GM13977 (cell line): ENCODE measurements at places on chromosomes 3 and 15.

DNA sequence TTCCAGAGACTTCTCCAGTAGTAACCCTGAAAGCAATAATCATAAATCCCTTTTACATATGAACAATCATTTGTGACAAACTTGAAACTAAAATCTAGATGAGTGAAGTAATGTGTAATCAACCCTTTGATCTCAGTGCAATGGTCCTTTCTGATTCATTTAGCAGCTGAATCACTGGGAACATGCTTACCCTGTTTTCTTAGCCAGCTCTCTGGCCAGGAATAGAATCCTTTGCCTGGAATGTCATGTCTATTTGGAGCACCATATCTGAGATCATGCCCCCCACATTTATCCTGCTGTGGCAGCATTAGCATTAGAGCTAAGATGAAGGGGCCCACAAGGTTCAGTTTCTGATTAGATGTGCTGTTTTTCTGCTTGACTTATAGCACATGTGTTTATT is 309.8 kb downstream of the OXSM start:
- DNase-seq: no peak

GRCh38 chr3:193665370-193665989 is 72.5 kb downstream of the OPA1 start:
- no peak for DNase-seq

GRCh38 chr15:97502038-97502437 is 458.5 kb upstream of the ARRDC4 start:
- no peak for DNase-seq

DNA sequence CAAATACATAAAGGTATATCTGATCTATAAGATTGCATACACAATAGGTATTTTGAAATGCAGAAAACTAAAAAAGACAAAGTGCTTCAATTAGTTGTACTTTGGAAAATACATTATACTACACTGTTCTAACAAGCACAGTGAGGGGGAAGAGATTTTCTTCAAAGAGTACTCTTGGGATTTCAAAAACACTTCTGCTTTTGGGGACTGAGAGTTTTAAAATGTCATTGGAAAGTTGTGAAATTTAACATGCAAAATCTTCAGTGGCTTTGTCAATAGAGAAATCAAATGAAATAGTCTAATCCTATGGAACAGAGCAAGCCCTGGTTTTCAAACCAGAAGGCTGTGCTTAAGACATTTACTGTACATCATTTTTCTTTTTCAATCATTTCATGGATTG is 322.2 kb upstream of the SEMA6D start:
- DNase-seq: no peak

DNA sequence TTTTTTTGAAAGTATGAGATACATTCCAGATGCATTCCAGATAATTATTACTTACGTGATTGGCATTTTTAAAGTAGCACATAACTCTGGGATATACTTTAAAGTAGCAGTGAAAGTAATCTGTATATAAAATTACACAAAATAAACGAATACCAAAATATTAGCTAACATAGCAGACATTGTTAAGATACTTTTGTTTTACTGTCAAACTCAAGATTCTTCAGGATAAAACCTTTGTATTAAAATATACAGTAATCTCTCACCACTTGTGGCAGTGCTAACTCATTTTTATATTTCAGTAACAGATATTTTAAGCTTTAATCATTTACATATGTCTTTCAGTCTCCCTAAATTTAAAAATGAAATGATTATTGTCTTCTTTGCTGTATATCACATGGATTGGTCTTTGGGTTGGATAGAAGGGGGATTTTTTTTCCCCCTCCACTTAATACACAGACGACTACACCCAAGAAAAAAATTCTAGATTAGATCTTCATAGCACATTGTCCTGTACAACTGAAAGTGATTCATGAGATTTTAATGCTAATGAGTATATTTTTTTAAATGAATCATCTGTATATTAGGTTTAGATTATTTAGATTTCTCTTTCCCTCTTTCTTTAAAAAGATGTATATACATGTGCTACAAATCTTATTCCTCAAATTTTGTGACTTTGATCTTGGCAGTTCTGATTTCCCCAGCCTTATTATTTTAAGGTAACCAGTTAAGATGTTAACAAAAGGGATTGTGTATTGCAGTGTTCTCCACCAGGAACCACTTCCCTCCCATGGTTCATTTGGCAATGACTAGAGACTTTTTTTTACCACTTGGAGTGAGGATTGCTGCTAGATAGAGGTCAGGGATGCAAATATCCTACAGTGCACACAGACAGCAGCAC is 24.5 kb upstream of the EBLN2 start:
- DNase-seq: no peak

DNA sequence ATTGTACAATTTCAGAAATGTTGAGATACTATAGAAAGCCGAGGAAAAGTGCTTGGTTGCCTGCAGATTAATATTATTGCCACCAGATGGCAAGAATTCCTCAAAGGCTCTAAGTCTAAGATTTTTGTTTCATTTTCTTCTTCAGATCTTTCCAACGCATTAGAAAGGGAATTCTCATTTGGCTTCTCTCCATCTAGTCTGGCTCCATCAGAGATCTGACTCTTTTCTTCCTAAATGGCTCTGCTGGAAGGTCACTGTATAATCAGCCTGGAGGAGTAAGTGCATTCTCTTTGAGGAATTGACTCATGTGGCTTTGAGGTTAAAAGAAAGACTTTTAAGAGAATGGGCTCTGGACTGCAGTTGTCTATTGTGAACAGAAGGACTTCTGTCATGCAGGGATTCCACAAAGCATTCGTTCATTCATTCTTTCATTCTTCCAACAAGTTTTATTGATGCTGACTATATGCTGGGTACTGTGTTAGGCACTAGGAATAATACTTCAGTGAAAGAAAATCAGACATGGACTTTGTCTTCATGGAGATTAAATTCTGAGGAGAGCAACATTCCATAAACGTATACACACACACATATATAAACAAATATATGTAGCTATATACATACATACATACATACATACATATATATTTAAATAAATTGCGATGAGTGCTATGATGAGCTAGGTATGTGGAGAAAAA is 55.3 kb downstream of the SLC28A2 start:
- peak; percentile 52 for DNase-seq

DNA sequence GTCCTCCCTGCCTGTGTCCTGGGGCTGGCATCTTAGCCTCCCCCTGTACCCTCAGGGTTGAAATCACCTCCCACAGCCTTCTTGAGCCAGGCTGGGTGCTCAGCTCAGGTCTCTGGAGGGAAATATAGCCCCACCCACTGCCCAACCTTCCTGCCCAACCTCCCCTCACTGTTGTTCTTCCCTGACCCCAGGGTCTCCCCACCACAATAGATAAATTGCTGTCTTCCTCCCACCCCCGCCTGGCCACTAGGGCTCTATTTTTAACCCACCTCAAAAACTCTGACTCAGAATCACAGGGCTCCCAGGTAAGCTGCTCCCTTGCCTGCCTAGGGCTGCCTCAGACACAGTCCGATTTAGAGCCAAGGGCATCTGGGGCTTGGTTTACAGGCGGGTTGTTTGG is 15.0 kb downstream of the HCN4 start:
- DNase-seq: no peak

- DNase-seq: no peak
These were observed 5.1 kb downstream of the APBA2 start for GRCh38 chr15:28890711-28891495.

- DNase-seq: no peak
These were observed 137.2 kb downstream of the PPM1L start for GRCh38 chr3:160893207-160893606.

GRCh38 chr15:69871511-69872134 is 226.1 kb downstream of the TLE3 start:
- DNase-seq: no peak

GRCh38 chr3:114299421-114299820 is 5.6 kb downstream of the TIGIT start:
- DNase-seq: no peak

DNA sequence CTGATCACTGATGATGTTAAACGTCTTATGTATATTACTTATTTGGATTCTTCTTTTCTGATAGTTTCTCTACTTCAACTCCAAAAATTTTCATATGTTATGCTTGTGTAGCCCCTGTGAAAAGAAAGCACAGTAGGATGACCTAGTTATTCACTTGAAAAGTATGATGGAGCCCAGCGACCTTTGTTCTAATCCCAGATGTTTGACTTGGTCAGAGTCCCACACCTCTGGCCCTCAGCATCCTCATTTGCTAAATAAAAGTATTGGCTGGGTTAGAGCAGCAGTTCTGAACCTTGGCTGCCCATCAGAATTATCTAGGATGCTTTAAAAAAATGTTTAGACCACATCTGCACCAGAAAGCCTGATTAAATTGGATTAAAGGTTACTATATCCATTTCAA is 173.7 kb downstream of the ATG7 start:
- no peak for DNase-seq

DNA sequence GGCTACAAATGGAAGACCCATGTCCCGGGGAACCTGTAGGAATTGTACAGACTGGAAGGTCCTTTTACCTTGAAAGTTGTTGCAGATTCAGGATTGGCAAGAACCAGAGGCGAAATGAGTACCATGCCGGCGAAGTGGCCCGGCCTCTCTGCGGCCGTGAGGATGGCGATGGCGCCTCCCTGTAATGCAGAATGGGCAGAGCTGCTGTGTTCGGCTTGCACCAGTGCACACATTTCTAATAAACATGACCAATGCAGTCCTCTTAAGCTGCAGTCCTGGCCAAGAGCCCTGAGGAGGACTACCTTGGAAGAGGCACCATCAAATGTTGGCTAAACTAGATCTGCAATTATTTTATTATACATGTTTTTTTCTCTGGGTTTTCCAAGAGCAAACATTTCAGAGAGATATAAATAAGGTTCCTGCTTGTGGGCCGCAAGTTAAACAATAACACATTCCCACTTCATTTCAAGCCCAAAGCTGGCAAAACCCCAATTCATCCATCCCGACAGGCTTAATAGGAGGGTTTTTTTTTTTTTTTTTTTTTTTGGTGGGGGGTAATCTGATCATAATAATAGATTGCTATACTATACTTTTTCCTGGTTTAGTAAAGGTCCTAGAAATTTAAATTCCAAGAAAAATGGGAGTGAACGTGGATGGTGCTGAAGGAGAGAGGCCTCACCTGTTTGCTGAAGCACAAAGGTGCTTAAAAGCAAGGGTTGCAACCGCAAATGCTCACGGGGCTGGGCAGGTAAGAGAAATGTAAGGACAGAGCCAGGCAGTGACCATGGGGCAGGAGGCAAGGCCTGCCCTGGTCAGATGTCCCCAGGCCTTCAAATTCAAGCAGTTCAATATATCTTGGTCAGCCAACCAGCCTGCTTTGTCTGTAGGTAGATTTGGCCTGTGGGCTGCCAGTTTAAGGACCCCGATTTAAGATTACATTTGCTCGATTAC is 48.5 kb downstream of the ABTB1 start:
- no peak for DNase-seq

GRCh38 chr3:9149566-9149965 is 99.9 kb downstream of the SRGAP3 start:
- no peak for DNase-seq

DNA sequence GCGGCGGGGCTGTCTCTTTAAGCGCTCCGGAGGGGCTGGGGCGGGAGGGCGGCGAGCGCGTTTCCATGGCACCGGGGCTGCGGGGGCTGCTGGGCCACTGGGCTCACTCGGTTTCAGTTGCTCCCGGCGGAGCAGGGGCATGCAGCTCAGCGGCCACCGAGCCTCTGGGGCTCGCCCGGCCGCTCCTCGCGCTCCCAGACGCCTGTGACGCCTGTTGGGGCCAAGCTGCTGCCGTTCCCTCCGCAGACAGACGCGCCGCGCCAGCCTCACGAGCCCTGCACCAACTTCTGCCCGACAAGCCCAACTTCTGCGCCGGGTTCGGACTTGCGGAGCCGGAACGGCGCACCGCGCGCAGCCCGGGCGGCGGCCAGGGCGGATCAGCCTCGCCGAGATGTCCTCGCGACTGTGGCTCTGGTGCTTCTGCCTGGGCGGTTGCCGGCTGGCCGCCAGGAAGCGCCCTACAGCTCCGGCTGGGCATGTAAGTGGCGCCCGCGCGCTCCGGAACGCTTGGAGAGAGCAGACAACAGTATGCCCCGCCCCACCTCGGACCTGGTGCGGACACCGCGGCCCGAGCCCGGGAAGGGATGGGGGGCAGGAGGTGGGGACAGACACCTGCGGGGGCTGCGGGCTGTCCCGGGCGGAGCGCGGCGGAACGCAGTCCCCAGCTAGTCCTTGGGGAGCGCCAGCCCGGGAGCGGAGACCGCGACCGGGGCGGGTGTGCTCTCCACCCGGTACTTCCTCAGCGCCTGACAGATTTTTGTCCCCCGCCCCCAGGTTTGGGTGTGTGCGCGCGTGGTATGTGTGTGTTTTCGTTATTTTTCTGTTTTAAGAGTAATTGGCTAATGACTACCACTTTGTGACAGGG is 154.1 kb upstream of the GOLIM4 start:
- peak; percentile 90 for DNase-seq
